ENCODE measurements at places on chromosomes 3 and 15.

GRCh38 chr15:70486012-70486411 is 277.3 kb downstream of the UACA start:
- DNase-seq, result no peak

- DNase-seq, result no peak
Measured at GRCh38 chr3:127804141-127804540, 18.2 kb downstream of the MGLL start.

DNA sequence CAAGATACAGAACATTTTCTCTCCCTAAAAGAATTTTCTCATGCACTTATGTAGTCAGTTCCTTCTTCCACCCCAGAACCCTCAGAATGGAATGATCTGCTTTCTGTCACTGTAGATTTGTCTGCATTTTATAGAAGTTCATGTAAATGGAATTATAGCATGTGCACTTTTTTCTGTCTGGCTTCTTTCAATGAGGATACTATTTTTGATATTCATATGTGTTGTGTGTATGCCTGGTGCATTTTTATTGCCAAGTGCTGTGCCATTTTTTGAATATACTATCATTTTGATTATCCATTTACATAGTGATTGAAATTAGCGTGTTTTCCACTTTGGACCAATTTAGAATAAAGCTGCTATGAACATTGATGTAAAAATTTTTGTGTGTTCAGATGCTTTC is 156.6 kb upstream of the ALCAM start:
- DNase-seq, result no peak

GRCh38 chr3:35737934-35738706 is 98.8 kb downstream of the ARPP21 start:
- DNase-seq, result no peak

DNA sequence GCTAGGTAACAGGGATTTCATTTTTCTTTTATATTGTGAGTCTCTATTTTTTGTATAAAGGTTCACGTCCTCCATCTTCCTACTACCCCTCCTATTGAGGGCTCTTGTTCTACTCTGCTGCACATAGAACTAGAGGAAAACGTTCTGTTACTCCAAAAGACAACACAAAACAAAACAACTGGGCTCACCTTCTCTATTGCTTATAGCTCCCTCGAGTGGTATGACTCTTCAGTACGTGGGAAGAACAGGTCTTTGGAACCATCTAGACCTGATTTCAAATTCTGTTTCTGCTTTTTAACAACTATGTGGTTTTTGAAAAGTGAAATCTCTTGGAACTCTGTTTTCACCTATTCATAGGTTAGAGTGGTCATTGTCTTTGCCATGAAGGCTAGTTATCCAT is 515.3 kb downstream of the SOX2 start:
- no peak for DNase-seq

DNA sequence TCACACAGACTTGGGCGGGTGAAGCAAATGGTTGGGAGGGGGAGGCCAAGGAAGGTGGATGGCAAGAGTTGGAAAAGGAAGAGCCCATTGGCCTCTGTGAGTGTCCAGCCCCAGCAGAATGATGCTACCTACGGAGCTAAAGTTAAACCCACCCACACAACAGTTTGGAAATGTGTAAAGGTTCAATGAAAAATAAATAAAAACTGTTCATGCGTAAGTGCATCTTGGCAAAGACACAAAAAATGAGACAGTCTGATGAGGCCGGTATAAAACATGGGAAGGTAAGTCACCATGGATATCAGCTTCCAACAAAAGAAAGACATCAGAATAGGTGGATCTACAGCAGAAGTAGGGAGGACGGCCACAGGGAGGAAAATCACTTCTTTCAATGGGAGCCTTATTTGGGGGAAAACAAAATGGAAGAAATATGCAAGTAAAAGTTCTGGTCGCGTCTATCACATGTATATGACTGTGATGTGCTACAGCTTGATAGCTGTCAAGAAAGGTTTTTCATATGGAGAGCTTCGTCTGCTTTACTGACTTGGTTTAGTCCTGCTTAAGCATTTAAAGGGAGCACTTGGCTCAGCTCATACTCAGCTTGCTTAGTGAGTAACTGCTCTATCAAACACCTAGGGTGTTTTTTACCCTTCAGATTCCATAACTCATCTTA is 82.8 kb downstream of the TIGIT start:
- no peak for DNase-seq

GRCh38 chr3:196340466-196340865 is 2.3 kb upstream of the TM4SF19 start:
- no peak for DNase-seq

DNA sequence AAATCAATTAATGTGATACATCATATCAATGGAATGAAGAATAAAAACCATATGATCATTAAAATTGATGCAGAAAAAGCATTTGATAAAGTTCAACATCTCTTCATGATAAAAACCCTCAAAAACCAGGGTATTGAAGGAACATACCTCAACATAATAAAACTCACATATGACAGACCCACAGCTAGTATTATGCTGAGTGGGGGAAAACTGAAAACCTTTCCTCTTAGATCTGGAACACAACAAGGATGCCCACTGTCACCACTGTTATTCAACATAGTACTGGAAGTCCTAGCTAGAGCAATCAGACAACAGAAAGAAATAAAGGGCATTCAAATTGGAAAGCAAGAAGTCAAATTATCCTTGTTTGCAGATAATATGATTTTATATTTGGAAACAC is 30.5 kb downstream of the CCK start:
- DNase-seq, result no peak

GRCh38 chr3:120497336-120497735 is 46.5 kb upstream of the FSTL1 start:
- DNase-seq, result no peak

- DNase-seq, result no peak
Measured at GRCh38 chr3:122255757-122256439, 69.2 kb upstream of the CSTA start.

DNA sequence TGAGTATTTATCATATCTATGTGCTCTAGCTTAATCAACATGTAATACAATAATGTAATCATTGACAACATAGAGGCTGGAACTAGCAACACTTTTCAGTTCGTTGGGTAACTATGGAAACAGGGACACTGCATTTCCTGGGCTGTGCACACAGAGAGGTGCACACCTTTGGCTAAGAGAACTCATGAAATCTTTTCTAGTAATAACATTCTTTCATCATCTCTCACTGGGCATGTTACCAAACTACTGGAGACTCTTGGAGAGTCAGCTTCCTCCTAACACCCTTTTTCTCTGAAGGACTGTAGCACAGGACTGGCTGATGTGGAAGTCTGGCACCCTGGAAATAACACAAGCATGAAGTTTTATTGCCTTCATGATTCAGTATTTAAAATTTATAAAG is 135.6 kb downstream of the KCNMB2 start:
- DNase-seq, result no peak

- DNase-seq, result no peak
Measured at GRCh38 chr3:168981396-168981795, 682.1 kb downstream of the MECOM start.

- peak; percentile 29 for DNase-seq
Measured at GRCh38 chr3:144403040-144403457, 431.4 kb downstream of the DIPK2A start.

GRCh38 chr3:142270407-142270806 is 45.0 kb upstream of the GK5 start:
- no peak for DNase-seq

GRCh38 chr3:148604270-148605085 is 93.2 kb upstream of the AGTR1 start:
- no peak for DNase-seq

DNA sequence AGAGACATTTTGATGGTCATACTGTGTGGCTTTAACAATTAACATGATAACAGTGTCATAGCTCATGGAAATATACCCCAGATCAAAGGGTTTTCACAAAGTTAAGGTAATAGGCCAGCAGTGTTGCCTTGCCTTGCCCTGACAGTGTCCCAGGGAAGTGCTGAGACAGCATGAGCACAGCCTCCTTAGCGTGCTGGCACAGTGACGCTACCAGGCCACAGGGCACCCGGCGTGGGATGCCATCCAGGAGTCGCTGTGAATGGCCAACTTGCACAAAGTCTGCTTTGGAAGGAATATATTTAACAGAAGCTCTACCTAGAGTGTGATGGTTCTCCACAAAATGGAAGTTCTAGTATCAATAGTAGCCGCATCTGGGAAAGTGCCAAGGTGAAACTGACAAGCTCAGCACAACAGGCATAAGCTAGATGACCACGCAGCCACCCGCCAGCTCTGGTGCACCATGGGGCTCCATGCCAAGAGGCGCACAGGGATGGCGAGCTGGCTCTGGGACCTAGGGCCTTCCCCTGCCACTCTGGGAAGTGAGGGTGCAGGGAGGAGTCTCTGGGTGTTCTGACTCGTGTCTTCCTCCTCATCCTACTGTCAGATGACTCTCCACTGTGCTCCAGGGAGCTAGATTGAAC is 86.2 kb downstream of the GABRB3 start:
- no peak for DNase-seq

Data from erythroblast (primary cell).